ENCODE measurements at places on chromosomes 3 and 15.

- DNase-seq: no peak
Observed at GRCh38 chr3:59235634-59236012, 185.8 kb upstream of the CFAP20DC start.

DNA sequence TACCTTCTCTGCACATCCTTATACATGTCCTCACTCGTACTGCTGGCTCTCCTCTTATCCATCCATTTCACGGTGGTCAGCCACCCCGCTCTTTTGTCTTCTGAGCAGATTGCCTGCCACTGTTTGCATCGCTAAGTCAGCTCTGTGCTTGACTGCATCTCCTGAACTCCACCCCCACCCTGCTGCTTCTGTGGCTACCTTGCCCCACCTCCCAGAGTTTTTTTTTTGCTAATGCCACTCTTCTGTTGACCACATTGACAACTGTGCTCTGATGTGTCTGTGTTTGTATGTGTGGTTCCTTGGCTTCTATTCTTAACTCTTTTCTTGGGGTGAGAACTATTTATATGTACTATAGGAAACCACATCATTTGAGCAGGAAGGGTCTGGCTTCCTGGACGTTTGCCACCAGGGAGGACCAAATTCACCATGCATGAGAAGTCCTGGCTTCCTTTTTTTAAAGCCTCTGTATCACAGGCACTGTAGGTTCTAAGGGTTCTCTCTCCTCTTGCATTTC is 12.8 kb upstream of the MTMR10 start:
- no peak for DNase-seq

GRCh38 chr3:13927295-13927694 is 47.4 kb upstream of the WNT7A start:
- no peak for DNase-seq

GRCh38 chr3:2517500-2518172 is 419.0 kb downstream of the CNTN4 start:
- DNase-seq: no peak

GRCh38 chr3:30162579-30162978 is 443.8 kb upstream of the TGFBR2 start:
- no peak for DNase-seq

DNA sequence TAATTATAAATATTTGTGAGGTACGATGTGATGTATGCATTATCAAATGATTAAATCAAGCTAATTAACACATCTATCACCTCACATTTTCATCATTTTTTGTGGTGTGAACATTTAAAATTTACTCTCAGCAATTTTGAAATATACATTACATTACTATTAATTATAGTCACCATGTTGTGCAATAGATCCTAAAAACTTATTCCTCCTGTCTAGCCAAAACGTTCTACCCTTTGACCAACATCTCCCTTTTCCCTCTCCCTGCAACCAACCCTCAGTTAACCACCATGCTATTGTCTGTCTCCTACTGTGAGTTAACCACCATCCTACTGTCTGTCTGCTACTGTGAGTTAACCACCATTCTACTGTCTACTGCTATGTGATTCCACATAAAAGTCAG is 20.7 kb upstream of the SLMAP start:
- DNase-seq: no peak

- no peak for DNase-seq
Observed at GRCh38 chr3:160747422-160747821, 8.6 kb upstream of the PPM1L start.

GRCh38 chr3:153038367-153038766 is 123.7 kb upstream of the RAP2B start:
- DNase-seq: no peak

Measured in D721Med (cell line).